ENCODE measurements at places on chromosomes 1 and 21. TPM values are rescaled to one million over a fixed set of nuclear protein-coding genes. Genes with fewer than 3 reads are reported as not detected.

The PRAMEF26 gene
- total RNA-seq = not detected

The NOS1AP gene
- total RNA-seq = 3.7 TPM

The WNT9A gene
- total RNA-seq = 4.6 TPM

DNA sequence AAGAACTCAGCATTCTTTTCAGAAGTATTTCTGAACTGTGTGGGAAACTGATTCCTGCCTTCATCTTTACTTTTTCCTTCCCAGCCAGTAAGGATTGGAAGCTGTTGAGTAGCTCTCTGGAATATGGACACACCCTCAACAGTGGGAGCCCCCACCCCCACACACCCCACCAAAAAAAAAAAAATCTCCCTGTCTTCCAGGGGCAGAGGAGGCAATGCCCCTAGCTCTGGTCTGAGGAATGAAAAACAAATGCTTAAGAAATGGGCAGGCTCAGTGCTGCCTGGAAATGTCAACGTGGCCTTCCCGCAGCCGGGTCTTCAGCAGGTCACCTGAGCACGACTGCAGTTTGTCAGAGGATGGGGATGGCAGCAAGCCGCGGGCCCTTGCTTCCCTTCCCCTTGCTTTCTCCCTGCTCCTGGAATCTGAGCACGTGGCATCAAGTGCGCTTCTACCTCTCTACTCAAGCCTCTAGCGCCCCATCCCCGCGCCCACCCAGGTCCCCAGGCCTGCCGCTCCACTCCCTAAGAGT lies 479 bp downstream of the RGS16 start:
- no peak for DNase-seq

DNA sequence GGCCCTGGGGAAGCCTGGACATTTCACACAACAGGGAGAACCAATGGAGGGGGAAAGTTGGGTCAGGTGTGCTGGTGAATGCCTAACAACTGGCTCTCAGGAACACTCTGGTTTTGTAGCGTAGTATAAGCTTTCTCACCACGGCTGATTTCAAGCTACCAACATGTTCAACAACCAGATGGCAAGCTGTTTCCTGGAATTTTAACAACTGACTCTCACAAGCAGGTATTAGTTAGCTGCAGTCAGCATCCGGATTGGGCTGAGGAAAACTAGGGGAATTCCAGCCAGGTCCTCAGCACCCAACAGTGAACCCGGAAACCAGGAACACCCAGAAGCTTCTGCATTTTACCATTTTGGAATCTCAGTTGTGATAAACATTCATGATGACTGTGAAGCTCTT lies 162.3 kb upstream of the CAMK1G start:
- no peak for DNase-seq

The SPRR2F gene
- not detected for total RNA-seq

The DEPDC1 gene
- total RNA-seq = 0.14 TPM

DNA sequence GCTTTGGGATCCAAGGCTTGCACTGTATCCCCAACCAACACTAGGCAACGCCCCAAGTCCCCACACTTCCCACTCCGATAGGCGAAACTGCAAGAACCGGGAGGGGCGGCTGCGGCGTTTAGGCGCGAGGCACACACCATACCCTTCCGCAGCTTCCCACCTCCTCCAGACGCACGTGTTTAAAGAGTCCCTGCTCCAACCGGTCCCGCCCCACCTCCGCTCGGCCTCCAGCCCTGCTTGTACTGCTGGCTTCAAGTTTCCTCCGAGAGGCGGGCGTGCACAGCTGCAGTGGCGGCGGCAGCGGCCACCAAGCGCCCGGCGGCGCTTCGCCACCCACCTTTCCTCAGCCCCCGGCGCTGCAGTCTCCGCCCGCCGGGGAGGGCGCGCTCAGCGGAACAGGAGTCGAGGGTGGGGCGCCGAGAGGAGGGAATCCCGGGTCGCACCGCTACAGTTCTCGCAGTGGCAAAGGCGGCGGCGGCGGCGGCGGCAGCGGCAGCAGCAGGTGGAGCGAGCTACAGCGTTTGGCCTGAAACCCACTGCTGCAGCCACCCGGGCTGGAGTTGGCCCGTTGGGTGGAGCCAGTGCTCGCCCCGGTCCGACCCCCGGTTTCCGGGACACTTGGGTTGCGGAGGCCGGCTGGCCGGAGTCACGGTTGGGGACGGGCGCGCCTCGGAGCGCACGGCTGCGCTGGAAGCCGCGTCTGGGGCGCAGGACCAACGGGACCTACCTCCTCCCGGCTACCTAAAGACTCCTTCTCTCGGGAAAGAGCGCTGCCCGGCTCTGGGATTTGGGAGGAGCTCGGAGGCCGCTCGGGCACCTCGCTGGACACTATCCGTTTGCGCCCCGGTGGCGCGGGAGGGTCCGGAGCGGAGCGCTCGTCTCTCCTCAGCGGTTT lies at the start of gene CNIH3:
Gene CNIH3, plus strand, starts transcription at position 457 of the 895 bp plus-strand sequence. CDS start 858 bp downstream, outside the sequence.
- no peak for DNase-seq

DNA sequence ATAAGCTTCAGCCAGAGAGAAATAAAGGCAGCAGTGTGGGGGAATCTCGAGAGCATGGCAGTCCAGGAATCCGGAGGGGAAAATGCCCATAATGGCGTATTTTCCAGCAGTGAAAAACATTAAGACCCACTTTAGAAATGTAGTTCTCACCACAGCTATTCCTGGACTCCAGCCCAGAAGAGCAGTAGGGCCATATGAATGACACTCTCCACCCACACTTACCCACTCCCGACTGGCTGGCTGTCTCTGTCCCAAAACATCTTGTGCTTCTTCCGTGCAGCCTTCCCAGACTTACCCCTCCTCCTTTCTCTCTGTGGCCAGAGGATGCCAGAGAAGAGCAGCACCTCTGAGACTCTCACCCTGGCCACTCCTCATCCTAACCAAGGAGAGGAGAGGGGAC lies 56.4 kb downstream of the TRABD2B start:
- no peak for DNase-seq

The SAMD11 gene
- 1.1 TPM for total RNA-seq

The HSD3B2 gene
- total RNA-seq = not detected

The ATP6V1G3 gene
- not detected for total RNA-seq

- DNase-seq = peak; percentile 81
These were observed at the start of gene MX1 for GRCh38 chr21:41425954-41426675. MX1 (plus strand) TSS chr21:41426239; CDS start chr21:41432071, 5,832 bp downstream.

- no peak for DNase-seq
These were observed 32.1 kb upstream of the HIVEP3 start for GRCh38 chr1:41950820-41951219.

The PTGER3 gene
- total RNA-seq = 0.91 TPM

GRCh38 chr1:161038523-161039153 lies at the start of gene TSTD1:
TSTD1 (minus strand) TSS chr1:161038964; CDS start chr1:161038889, 75 bp downstream.
- peak; percentile 55 for DNase-seq

DNA sequence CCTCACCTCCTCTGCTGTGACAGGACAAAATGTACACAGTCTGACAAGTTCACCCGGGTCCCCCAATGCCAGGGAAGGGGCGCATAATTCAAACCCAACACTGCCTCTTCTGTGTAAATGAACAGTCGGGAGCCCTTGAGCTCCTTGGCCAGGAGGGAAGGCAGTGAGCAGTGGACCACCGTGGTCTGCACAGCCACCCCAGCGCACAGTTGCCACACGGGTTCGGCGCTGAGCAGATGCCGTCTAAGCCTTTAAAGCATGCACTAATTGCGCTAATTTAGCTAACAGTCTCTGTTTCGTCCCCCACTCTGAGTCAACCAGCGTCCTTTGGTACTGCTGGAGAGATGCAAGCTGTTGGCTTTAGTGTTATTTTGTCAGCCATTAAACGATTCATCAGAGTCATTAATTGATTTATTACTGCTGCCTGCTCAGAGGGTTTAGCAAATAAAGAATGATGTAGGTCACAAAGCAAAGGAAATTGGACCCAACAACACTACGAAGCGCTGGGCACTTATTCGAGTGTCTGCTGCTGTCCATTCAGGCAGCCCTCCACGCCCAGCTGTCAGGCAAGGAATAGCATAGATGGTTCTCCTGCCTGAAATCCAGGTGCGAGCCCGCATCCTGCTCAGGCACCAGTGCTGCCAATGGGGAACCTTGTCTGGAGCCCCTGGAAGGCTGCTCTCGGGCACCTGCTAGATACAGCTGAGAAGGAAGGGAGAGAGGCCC lies 91.5 kb downstream of the MRPL37 start:
- DNase-seq = no peak

GRCh38 chr1:92244376-92244775 lies 26.7 kb downstream of the C1orf146 start:
- no peak for DNase-seq

GRCh38 chr1:234654002-234654733 lies 44.2 kb upstream of the IRF2BP2 start:
- no peak for DNase-seq

The STUM gene
- 0.66 TPM for total RNA-seq

GRCh38 chr1:97042551-97042950 lies 321.0 kb downstream of the PTBP2 start:
- no peak for DNase-seq
